Esophagus squamous epithelium (tissue), 5 donors: ENCODE measurements at places on chromosomes 3 and 15.

DNA sequence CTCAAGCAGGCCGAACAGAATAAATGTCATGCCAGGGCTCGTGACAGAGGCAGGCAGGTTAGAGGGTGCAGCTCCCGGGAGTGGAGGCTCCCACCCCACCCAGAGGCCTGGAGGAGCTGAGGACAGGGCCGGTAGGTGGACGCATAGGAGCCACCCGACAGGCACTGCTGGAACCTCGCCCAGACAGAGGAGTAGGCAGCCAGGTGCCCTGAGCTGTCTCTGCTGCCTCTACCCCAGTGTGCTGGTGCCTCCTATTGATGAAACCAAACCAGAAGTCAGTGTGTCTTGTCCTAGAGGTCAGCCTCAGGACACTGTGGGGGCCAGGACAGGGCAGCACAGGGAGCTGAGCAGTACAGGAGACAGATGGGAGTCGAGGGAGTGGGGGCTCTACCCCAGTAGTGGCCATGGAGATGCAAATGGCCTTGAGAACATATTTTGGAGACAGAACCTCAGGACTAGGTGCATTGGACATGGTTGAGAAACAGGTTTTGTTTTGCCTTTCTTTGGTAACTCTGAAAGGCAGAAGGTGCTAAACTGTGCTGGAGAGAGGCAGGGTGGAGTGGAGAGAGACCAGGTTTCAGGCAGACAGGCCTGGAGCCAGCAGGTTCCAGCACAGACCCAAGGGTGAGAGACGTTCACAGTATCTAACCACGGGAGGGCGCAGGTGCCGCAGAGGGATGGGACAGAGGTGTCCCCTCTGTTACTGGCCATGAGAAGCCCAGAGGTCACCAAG is 15.4 kb upstream of the KLF15 start:
- no peak overlapping the region for H3K4me3 ChIP-seq
- no peaks in the 10 kb centered on the region for H3K27me3 ChIP-seq
- no peak for DNase-seq
- H3K27ac ChIP-seq, result no peak overlapping the region
- H3K4me1 ChIP-seq, result no peaks in the 10 kb centered on the region

DNA sequence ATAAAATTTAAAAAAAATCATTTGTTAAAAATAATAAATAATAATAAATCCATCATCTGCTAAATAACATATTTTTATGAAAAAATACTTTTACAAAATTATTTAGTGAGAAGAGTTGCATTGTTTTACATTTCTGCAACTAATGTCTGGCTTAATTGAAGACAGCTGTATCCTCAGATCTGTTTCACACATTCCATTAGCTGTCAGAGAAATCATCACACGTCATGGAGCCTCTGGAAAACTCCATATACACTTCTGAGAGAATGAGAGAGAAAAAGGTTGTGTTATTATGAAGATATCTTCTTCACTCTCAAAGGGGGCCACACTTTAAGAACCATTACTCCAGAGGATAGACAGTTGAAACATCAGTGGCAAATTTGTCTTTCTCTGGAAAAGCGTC is 40.8 kb downstream of the CMSS1 start:
- no peaks in the 10 kb centered on the region for H3K36me3 ChIP-seq
- H3K27ac ChIP-seq, result peak overlapping the region; percentile 68
- H3K4me1 ChIP-seq, result peaks cover 32% of the 10 kb centered on the region
- no peaks in the 10 kb centered on the region for H3K27me3 ChIP-seq
- H3K4me3 ChIP-seq, result no peak overlapping the region

- no peaks in the 10 kb centered on the region for H3K4me1 ChIP-seq
- DNase-seq, result no peak
- H3K27ac ChIP-seq, result no peak overlapping the region
- H3K4me3 ChIP-seq, result no peak overlapping the region
- no peaks in the 10 kb centered on the region for H3K36me3 ChIP-seq
- no peaks in the 10 kb centered on the region for H3K27me3 ChIP-seq
These were observed 509.2 kb upstream of the MCTP2 start for GRCh38 chr15:93722165-93722564.

GRCh38 chr15:80026754-80027153 is 32.7 kb upstream of the ZFAND6 start:
- H3K4me3 ChIP-seq, result no peak overlapping the region
- H3K27me3 ChIP-seq, result no peaks in the 10 kb centered on the region
- no peak overlapping the region for H3K27ac ChIP-seq
- no peak for DNase-seq
- H3K4me1 ChIP-seq, result peaks cover 5% of the 10 kb centered on the region
- H3K36me3 ChIP-seq, result no peaks in the 10 kb centered on the region

GRCh38 chr15:67745073-67746006 is 80.0 kb upstream of the SKOR1 start:
- DNase-seq, result no peak
- peak overlapping the region; percentile 83 for H3K27ac ChIP-seq
- H3K4me3 ChIP-seq, result no peak overlapping the region
- peaks cover 45% of the 10 kb centered on the region for H3K4me1 ChIP-seq

- H3K27me3 ChIP-seq, result no peaks in the 10 kb centered on the region
- H3K36me3 ChIP-seq, result no peaks in the 10 kb centered on the region
- H3K4me1 ChIP-seq, result peaks cover 5% of the 10 kb centered on the region
- DNase-seq, result no peak
- peak overlapping the region; percentile 63 for H3K27ac ChIP-seq
- H3K4me3 ChIP-seq, result peak overlapping the region; percentile 53
These were observed 278.0 kb downstream of the FOXP1 start for GRCh38 chr3:71305231-71306206.

- no peaks in the 10 kb centered on the region for H3K36me3 ChIP-seq
- no peaks in the 10 kb centered on the region for H3K4me1 ChIP-seq
- DNase-seq, result no peak
- no peak overlapping the region for H3K4me3 ChIP-seq
- no peak overlapping the region for H3K27ac ChIP-seq
These were observed 29.7 kb downstream of the HAPLN3 start for GRCh38 chr15:88865498-88866099.

DNA sequence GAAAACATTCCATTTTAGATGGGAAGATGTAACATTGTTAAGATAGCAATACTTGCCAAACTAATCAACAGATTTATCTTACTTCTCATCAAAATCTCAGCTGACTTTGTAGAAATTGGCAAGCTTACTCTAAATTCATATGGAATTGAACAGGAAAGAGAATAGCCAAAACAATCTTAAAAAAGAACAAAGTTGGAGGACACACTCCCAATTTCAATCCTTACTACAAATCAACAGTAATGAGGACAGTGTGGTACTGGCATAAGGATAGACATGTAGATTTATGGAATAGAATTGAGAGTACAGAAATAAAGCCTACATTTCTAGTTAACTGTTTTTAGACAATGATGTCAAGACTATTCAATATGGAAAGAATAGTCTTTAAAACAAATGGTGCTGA is 308.3 kb downstream of the SUCLG2 start:
- no peaks in the 10 kb centered on the region for H3K27me3 ChIP-seq
- no peaks in the 10 kb centered on the region for H3K4me1 ChIP-seq
- DNase-seq, result no peak
- no peaks in the 10 kb centered on the region for H3K36me3 ChIP-seq
- H3K4me3 ChIP-seq, result no peak overlapping the region
- no peak overlapping the region for H3K27ac ChIP-seq

DNA sequence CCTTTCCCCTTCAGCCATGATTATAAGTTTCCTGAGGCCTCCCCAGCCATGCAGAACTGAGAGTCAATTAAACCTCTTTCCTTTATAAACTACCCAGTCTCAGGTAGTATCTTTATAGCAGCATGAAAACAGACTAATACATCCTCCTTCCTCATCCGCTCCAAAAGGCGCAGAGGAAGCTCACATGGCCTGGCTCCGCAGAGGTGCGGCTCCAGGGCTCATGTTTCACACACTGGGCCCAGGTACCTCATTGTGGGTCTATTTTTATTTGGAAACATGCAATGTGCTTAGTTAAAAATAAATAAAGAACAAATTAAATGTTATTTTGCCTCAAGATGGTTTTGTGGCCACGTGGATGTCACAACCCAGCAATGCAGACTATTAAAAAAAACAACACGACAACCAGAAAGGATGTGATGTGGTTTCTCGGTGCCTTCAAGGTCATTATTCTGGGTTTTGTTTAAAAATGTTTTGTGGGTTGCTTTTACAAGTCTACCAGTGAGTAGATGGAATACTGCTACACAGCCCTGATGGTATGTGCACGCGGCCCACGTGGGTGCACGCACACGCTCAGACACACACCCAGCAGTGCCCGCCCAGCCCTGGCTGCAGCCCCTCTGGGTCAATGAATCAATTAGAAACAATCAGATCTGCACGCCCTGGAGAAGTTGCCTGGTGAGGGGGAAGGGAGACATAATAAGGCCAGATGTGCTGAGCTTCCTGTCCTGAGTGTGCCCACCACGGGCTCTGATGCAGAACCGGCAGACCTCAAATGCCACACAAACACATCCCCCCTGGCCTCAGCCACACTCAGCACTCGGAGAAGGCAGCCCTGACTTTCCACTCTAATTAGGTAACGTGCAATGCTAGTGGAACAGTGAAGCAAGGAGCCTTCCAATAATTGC is 140.1 kb downstream of the ADAMTS17 start:
- H3K27ac ChIP-seq, result no peak overlapping the region
- H3K27me3 ChIP-seq, result no peaks in the 10 kb centered on the region
- H3K4me1 ChIP-seq, result no peaks in the 10 kb centered on the region

GRCh38 chr15:85785887-85786780 is 8.6 kb downstream of the KLHL25 start:
- no peak for DNase-seq
- no peak overlapping the region for H3K4me3 ChIP-seq
- peak overlapping the region; percentile 70 for H3K27ac ChIP-seq

DNA sequence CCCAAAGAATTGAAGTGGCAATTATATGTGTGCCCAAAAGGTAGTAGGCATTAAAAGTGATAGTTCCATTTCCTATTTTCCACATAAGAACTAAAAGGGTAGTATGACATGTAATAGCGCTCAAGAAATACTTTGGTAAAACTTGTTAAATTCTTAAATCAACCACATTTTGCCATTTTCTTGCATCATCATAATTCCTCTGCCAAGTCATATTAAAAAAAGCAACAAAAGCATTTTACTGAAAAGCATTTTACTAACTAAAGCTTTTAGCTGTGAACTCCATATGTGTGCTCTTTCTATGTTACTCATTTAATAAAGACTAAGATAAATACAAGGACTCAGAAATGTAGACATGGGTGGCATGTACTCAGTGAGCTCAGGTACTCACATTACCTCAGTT is 70.1 kb downstream of the GPR160 start:
- no peak overlapping the region for H3K4me3 ChIP-seq
- no peak overlapping the region for H3K27ac ChIP-seq
- H3K27me3 ChIP-seq, result no peaks in the 10 kb centered on the region
- H3K4me1 ChIP-seq, result no peaks in the 10 kb centered on the region
- peaks cover 1% of the 10 kb centered on the region for H3K36me3 ChIP-seq

- peak within 1 kb of the TSS; percentile 97 for H3K4me3 ChIP-seq
- peak within 1 kb of the TSS; percentile 94 for H3K27ac ChIP-seq
- H3K27me3 ChIP-seq, result no peaks in the 10 kb centered on the region
- H3K4me1 ChIP-seq, result peaks cover 5% of the 10 kb centered on the region
- H3K36me3 ChIP-seq, result peaks cover 22% of the 10 kb centered on the region
These were observed at the start of gene UQCRC1 for GRCh38 chr3:48609088-48610005. TSS of gene UQCRC1 (minus strand) at chr3:48609646. CDS start at chr3:48609620, 26 bp downstream.

- H3K27ac ChIP-seq, result no peak overlapping the region
- no peaks in the 10 kb centered on the region for H3K27me3 ChIP-seq
- H3K36me3 ChIP-seq, result no peaks in the 10 kb centered on the region
These were observed 6.1 kb upstream of the SFMBT1 start for GRCh38 chr3:53051929-53052328.

DNA sequence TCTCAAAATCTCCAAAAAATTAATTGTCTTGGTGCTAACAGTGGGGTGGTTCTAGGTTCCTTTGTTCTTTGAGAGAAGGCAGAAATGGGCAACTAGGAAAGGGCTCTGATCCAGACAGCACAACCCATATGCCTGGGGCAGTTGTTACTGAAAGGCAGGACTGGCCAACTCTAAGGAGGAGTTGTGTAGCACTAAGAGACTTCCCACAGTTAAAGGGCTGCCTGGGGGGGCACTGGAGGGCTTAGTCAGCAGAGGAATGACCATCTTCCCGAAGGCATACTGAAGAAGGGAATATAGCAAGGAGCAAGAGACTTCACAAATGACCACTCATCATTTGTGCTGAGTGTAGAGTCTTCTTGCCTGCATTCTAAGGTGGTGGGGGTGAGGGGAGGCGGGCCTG is 15.8 kb downstream of the ILDR1 start:
- H3K36me3 ChIP-seq, result no peaks in the 10 kb centered on the region
- DNase-seq, result no peak
- H3K27me3 ChIP-seq, result no peaks in the 10 kb centered on the region
- no peak overlapping the region for H3K4me3 ChIP-seq
- H3K27ac ChIP-seq, result no peak overlapping the region
- H3K4me1 ChIP-seq, result no peaks in the 10 kb centered on the region

DNA sequence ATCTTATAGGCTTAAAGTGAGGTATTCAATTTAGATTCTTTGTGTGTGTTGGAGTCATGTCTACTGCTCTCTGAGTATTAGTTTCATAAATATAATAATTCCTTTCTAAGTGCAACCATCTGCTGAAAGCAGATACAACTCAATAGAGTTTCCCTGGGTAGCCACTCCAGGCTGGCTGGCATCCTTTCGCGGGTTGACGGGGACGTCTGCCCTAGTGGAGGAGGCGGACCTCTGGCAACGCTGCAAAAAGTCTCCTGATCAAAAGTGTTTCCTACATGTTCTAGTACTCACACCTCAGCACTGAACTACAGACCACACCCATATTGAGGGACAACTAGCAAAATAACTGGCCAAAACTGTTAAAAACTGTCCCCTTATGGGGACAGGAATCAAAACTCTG is 2.5 kb downstream of the MOBP start:
- no peaks in the 10 kb centered on the region for H3K36me3 ChIP-seq
- H3K4me1 ChIP-seq, result peaks cover 5% of the 10 kb centered on the region

GRCh38 chr3:64225695-64226499 is 631 bp upstream of the PRICKLE2 start:
- H3K27ac ChIP-seq, result peak overlapping the region; percentile 55
- H3K4me1 ChIP-seq, result peaks cover 6% of the 10 kb centered on the region
- H3K4me3 ChIP-seq, result peak overlapping the region; percentile 23
- H3K36me3 ChIP-seq, result no peaks in the 10 kb centered on the region

DNA sequence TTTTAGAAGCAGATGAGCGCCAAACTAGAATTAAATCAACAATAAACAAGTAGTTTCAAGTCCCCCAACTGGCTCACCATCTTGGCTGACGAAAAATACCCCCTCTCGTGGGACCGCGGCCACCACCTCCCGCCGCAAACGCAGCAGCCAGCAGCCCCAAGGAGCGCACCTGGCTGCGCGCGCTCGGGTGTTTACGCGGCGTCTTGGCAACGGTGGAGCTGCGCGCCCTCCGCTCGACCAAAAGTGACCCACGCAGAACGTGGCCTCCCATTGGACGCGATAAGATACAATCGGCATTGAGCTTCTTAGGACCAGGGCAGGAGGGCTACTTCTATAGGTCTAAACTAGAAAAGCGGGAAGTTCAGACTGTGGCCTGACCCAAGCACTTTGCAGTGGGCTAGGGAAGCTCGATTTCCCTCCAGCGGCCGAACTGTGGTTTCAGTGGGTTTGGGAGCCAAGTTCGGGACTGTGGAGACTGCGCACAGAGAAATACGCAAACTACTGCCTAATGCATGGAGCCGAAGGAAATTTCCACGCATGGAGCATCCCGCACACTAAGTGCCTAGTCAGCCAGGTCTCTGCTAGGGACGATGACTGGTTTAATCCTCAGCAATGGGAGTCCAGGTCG is at the start of gene MNS1:
MNS1 (minus strand) TSS at position 245 of the 628 bp plus-strand sequence; CDS start at position 80, 165 bp downstream.
- no peak within 1 kb of the TSS for H3K27ac ChIP-seq
- peaks cover 20% of the 10 kb centered on the region for H3K4me1 ChIP-seq
- peak; percentile 48 for DNase-seq
- peak within 1 kb of the TSS; percentile 65 for H3K4me3 ChIP-seq
- no peaks in the 10 kb centered on the region for H3K27me3 ChIP-seq
- H3K36me3 ChIP-seq, result no peaks in the 10 kb centered on the region
